ENCODE measurements at places on chromosomes 1 and 21.

DNA sequence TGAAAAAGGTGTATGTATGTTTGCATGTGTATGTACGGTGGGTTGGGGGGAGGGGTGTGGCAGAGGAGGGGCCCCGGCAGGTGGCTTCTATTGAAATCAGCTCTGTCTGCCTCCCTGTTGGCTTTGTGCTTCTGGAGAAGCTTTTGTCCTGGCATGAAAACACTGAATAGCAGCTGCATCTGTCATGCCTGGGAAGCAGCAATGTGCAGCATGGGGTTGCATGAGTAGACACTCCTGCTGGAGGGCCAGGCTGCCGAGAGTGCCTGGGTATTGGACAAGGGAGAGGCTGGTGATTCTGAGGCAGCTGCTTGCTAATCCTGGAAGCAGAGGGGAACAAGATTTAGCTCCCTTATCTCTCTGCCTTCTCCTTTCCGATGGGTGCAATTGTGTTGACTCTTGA is 20.5 kb downstream of the MAPKAPK2 start:
- DNase-seq = no peak

- no peak for DNase-seq
Measured at GRCh38 chr1:37157634-37158033, 123.3 kb upstream of the GRIK3 start.

GRCh38 chr1:72051538-72051937 is 230.8 kb downstream of the NEGR1 start:
- DNase-seq = no peak

DNA sequence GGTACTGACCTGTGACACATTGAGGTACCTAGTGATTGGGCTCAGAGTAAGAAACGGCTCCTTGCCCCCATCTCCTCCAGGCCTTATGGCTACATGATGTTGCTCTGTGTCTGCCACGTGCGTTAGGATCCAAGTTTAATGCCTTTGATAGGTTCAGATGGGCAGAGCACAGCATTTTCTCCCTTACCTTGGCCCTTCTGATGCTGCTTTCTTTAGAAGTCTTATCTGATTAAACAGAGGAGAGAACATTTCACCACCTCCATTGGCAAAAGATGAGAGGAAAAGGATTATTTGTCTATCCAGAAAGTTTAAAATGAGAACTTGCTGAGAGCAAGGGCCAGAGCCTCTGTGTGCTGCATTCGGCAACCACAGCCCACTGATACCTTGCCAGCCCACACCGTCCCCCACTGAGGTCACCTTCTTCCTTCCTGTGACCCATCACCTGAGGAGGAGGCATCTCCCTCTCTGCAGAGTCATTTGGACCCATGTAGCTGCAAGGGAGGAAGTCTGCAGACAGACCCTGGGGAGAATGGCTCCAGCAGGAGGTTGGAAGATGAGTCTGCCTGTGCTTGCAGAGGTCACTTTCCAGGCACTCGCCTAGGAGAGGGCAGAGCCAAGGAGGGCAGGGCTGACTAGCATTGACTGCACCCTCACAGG is 16.7 kb downstream of the SHISA4 start:
- DNase-seq = no peak

DNA sequence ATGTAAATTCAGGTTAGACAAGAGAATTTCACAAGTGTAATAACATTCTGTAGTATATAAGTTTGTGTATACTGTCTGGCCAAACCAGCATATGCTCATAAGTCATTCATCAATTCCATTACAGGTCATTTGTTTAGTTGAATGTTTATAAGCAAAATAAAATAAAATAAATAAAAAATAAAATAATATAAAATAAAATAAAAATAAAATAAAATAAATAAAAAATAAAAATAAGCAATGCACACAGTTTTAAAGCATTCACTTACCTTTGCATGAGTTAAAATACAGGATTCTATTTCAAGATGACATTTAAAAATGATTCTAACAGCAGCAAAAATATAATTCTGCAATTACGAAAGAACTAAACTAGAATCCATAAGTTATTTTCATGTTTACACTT is 9.9 kb downstream of the PODN start:
- DNase-seq = no peak

- DNase-seq = no peak
Measured at GRCh38 chr1:201311356-201312011, 28.2 kb downstream of the PKP1 start.

DNA sequence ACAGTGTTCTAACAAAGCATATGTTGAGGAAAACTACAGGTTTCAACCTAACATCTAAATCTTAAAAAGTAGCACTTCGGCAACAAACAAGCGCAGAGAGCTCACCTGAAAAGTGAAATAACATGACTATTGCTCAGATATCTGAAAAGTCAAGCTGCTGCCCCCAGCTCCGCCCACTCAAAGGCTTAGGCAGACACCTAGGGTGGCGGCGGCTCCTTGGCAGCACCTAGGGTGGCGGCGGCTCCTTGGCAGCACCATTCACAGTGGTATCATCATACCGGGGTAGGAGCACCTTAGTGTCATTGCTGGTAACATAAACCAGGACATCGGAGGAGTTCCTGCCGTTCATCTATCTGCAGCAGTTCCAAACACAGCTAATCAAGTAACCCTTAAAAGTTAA is 4.2 kb upstream of the S100A12 start:
- DNase-seq = no peak

- no peak for DNase-seq
Measured at GRCh38 chr1:24584171-24584647, 28.3 kb downstream of the NCMAP start.

DNA sequence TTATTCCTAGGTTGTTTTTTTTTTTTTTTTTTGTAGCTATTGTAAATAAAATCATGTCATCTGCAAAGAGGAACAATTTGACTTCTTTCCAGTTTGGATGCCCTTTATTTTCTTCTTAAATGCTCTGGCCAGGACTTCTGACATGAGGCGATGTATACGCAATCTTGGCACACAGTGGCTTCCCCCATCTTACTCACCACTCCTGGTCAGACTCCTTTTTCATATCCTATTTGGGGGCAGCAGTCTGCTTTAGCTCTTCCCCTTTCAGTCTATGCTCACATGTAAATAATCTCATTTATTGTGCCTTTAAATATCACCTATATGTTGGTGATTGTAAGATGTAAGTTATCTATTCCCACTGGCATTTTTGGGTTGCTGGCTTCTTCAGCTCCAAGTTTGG is 56.1 kb downstream of the SLAMF6 start:
- no peak for DNase-seq

- no peak for DNase-seq
Measured at GRCh38 chr1:17575797-17576518, 36.5 kb downstream of the ARHGEF10L start.

GRCh38 chr1:175071276-175071943 is 3.8 kb downstream of the TNN start:
- no peak for DNase-seq

- DNase-seq = no peak
Measured at GRCh38 chr1:248817065-248817464, 8.7 kb downstream of the SH3BP5L start.

- DNase-seq = no peak
Measured at GRCh38 chr21:34126691-34127090, 53.3 kb downstream of the MRPS6 start.

DNA sequence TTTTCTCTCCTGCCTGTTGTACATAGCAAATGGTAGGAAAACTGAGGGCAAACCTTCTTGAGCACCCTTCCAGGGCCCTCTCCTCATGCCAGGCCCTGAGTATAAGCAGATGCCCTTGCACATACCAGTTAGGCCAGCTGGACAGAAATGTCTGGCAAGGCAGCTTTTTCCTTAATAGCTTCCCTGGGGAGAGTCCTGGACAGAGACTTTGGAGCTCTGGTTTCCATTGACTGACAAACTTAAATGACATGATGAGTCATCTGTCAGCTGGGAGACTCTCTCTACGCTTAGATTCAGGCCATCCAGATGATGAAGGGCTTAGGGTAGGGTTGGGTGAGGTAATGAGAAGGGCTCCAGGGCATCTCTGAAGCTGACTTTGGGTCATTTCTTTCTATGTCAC is 317.5 kb downstream of the ASTN1 start:
- DNase-seq = no peak

GRCh38 chr1:69167876-69168275 is 399.8 kb upstream of the LRRC7 start:
- DNase-seq = no peak

GRCh38 chr1:110170766-110171733 is 20.8 kb downstream of the SLC6A17 start:
- DNase-seq = no peak

- no peak for DNase-seq
Measured at GRCh38 chr1:213244664-213245091, 193.6 kb downstream of the RPS6KC1 start.

DNA sequence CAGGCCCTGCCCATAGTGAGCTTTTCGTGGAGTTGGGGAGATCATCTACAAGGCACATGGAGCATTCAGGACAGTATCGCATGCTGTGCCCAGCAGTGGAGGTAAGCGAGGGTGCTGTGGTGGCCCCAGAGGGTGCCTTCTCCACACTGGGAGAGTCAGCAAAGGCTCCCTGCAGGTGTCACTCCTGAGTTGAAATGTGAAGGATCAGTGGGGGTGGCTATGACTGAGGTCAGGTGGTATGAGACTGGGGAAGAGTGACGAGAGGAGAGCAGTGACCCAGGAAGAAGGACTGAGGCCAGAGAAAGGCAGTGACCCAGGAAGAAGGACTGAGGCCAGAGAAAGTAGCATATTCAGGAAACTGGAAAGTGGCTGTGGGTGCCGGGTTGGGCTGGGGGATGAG is 53.0 kb downstream of the SPAG17 start:
- no peak for DNase-seq

- DNase-seq = no peak
Measured at GRCh38 chr1:96741335-96741734, 19.8 kb downstream of the PTBP2 start.

DNA sequence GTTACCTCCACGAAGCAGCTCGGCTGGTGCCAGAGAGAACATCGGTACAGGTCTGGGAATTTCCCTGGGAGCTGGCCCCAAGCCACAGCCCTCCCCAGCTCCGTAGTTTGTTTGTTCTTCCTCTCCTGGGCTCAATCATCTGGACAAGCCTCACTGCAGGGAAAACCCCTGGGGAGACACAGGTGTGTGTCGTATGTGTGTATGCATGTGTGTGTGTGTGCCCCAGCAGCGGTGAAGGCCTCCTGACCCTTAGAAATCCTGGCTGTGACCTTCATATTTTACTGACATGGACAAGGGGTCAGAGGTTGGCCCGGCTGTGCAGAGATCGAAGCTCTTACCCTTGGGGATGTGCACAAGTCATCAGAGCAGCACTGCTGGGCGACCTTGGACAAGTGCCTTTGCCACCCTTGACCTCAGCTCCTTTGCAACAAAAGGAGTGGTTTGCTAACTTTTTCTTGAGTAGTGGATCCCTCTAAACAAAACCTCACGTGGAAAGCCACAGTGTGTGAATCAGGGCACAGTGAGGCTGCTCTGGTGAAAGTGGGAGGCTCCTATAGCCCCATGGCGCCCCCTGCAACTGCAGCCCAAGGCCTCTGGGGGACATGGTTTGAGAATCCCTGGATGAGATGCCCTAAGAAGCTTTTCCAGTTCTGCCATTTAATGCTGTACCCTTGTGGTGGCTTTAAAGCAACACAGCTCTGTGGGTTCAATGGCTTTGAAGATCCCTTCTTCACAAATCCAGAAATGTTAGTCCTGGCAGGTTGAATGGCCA is 12.3 kb upstream of the IL22RA1 start:
- peak; percentile 35 for DNase-seq

DNA sequence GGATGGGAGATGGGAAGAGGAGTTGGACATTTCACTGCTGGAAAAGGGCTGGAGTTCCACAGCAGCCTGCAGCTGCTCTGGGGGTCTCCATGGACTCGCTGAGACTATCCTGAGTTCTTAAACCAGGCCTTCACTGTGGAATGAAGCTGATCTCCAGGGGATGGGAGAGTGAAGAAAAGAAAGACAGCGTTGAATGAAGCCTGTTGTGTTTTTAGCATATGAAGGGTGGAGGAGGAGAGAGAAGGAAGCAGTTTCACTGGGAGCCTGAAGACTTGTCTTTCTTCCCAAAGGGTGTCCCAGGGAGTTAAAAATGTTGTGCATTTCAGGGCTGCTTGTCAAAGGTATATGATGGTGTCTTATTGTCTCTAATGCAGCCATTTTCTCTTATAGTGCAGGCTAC is 9.2 kb downstream of the ROR1 start:
- DNase-seq = no peak

DNA sequence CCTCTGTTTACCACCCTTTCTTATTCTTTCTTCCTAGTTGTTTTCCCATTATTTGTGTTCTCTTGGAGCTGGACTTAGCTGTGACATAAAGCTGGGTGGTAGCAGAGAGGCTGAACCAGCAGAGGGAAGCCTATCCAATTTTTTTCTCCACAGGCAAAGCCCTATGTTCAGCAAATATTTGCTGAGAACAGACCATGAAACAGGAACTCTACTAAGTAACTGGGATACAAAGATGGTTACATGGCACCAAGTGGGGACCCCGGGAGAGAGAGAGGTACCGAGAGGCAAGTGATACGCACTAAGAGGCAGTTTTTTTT is 6.6 kb downstream of the CFAP141 start:
- no peak for DNase-seq

DNA sequence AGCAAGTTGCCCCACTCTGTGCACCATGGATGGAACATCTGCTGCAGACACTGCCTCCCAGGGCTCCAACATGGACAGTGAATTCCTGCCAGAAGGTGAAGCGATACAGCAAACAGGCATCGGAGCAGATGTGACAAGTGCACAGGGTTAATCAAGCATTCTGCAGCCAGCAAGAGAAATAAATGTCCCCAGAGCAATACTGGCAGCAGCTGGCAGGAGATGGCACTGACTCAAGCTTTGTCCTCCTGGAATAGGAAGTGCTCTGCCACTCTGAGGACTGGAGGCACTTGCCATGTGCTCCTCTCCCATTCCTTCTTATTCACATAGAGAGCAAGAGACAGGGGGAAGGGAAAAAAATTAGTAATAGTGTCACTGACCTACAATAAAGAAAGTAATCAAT is 402.7 kb upstream of the DAB1 start:
- DNase-seq = no peak

DNA sequence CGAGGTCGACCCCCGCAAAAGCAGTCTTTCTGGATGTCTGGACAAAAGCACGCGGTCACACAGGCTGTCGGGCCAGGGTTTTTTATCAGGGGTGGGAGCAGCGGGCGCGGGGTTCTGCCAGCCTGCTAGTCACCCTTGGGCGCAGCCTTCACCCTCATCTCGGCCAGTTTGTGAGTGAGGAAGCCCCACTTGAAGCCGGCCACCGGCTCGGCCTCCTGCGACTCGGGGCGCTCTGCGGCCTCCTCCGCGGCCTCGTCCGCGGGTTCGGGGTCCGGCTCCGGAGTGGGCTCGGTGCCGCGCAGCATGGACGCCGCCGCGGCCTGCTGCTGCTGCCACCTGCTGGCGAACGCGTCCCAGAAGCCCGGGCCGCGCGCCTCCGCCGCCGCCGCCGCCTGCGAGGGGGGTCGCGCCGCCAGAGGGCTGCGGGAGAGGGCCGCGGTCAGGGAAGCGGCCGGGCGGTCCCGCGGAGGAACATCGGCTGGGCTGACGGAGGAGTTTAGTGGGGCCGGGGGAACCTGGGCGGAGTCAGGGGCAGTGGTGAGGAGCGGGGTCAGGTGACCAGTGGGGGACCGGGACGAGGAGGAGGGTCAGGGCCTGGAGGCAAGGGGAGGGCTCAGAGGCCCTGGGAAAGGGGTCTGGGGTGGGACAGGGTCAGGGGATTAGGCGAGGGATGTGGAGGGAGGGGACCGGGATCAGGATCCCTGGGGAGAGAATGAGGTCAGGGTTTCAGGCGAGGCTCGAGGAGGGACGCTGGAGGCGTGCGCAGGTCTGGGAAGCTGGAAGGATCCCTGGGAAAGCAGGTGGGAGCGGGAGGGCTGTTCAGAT is 4.5 kb downstream of the C1orf232 start:
- DNase-seq = peak; percentile 77

- DNase-seq = no peak
Measured at GRCh38 chr1:77388661-77389060, 106.8 kb downstream of the AK5 start.
